ENCODE measurements at places on chromosomes 12 and 14.

- no peak for DNase-seq
Measured at GRCh38 chr12:118986050-118986449, 4.7 kb downstream of the SRRM4 start.

DNA sequence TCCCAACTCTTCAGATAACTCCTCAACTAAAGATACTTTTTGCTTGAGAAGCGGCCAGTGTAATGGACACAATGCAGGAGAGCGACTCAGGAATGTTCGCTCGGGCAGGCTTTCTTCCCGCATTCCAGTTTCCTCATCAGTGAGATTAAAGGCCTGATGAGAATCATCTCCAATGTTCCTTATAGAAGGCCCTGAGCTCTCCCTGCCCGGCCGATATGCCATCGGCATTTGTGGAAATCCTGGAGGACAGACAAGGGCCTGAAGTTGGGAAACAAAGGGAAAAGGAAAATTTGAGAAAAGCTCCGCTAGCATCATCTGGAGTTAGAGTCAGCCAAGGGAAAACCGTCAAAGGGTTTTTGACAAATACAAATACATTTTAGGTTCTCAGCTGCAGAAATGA is 38.0 kb upstream of the FOXN3 start:
- no peak for DNase-seq

DNA sequence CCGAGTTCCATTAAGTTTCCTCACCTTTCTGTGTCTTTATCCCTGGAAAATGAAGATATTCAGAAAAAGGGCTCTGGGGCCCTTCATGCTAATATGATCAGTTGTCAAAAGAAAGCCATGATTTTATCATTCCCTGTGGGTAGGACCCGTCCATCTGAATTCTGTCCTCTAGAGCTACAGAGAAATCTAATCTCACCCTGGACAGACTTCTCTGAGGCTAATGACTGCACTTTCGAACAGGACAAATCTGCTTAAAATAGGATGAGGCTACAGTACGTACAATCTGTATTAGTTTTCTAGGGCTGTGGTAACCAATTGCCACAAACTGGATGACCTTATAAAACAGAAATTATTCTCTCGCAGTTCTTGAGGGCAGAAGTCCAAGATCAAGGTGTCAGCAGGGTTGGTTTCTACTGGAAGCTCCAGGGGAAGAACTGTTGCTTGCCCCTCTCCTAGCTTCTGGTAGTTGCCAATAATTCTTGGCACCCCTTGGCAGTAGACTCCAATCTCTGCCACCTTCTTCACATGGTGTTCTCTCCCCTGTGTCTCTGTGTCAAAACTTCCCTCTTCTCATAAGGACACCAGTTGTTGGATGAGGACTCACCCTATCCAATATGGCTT is 1.3 kb downstream of the AK7 start:
- no peak for DNase-seq

GRCh38 chr12:52335598-52336262 is 14.5 kb upstream of the KRT83 start:
- DNase-seq = peak; percentile 57

DNA sequence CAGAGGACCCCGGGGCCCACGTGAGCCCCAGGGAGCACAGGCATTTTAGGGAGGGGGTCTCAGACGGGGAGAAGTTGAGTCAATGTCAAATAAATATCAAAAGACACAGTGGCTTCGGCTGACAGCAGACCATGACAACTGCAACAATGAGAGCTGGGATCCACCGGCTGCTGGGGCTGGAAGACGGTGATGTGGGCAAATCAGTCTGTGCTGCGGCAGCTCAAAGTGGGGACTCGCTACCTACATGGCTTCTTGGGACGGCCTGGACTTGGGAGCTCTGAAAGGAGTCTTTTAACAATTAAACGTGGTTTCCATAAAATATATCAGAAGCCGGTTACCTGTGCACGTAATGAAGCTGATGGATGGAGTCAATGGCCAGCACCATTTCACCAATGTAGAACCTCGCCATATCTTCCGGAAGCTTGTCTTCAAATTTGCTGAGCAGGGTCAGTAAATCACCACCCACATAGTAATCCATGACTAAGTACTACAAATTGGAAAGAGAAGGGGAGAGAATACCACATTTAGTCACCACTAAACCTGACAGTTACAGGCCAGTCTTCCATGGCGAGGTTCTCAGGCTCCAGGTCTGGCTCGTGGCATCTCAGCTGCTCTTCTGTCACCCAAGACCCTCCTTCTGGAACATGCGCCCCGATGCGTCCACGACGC is 58.0 kb downstream of the CDC42BPB start:
- DNase-seq = no peak

DNA sequence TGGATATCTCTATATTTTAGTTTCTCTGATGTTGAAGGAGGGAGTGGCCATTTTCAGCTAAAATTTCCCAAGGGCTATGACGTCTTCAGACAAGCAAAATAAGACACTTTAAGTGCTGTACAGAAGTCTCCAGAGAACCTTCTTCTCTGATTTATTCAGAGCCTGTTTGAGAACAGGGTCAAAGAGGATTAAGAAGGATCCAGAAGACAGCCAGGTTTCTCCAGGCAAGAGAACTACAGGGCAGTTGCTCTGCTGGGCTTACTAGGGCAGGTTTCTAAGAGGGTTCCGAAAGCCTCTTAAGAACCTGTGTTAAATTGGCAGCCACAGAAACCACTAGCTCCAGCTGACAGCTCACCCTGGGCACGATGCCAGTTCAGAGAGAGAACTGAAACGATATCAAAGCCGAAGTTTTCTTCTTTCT is 1.2 kb downstream of the MGP start:
- peak; percentile 78 for DNase-seq

DNA sequence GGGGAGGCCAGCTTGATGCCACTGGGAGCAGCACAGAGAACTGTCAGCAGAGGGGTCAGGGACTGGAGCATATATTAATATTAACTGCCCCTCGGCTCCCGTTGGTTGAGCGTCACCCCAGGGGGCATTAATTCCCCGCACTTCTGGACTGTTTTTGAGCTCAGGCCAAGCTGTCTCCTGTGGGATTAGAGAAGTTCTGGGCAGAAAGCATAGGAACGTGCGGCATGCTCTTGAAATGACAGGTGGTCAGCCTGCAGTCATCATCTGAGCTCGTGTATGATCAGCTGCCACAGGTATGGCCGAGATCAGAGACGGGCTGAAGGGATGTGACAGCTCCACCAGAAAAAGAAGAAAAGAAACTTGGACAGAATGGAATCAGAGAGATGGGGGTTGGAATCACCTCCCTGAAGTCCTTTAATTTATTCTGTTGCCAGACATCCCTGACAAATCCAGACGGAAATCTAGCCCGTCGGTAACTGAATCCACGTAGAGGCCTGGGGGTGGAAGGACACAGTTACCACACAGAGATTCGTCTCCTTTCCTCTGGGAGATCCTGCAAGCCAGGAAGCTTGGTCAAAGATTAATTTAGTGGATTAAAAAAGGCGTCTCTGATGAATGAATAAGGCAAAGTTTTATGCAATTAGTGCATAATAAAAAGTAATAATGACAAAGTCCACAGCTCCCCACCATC is 23.6 kb downstream of the NR1H4 start:
- no peak for DNase-seq

DNA sequence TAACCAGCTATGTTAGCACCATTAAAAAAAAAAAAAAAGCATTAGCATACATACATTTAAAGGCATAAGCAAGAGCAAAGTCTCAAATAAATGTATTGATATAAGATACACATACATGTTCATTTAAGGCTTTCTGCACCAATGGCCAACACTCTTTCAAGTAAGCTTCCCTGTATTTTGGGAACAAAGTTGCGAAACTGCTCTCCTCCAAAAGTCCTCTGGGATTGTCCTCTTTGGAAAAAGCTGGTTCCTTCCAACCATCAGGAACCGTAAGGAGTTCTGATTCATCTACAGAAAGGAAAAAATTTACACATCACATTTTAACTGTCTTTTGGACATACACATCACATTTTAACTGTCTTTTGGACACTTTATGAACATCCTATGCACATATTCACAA is 3.2 kb downstream of the KRR1 start:
- no peak for DNase-seq

DNA sequence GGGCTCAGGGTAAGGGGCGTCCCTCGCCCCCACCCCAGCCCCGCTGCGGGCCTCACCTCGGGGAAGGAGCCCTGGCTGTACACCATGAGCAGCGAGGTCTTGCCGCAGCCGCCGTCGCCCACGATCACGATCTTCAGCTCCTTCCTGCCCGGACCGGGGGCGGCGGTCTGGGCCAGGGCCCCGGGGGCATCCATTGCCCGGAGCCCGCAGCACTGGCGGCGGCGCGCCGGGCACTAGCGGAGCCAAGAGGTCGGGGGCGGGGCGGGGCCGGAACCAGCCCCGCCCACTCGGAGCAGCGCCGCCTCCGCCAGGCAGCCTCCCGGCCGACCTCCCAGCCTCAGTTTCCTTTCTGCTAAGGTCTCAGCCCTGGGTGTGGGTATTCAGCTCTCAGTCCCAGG is at the start of gene RHOF:
RHOF (minus strand) TSS at position 249 of the 398 bp plus-strand sequence; CDS start at position 194, 55 bp downstream.
- DNase-seq = no peak

DNA sequence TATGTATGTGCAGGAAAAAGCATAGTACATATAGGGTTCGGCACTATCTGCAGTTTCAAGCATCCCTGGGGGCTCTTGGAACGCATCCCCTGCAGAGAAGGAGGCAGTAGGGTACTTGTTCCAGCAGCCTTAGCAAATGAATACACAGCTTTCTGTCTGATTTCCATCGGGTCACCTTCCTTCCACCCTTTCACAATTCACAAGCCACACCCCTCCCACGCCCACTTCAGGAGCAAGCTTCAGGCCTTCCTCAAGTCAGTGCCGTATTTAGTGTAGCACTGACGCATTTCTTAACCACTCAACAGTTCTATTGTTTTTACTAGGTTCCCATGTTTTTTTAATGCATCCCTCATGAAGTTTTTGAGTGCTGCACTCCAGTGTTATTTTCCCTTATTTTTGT is 64.2 kb downstream of the CLMN start:
- no peak for DNase-seq

- no peak for DNase-seq
Measured at GRCh38 chr12:123997033-123997822, 24.2 kb downstream of the ZNF664 start.

DNA sequence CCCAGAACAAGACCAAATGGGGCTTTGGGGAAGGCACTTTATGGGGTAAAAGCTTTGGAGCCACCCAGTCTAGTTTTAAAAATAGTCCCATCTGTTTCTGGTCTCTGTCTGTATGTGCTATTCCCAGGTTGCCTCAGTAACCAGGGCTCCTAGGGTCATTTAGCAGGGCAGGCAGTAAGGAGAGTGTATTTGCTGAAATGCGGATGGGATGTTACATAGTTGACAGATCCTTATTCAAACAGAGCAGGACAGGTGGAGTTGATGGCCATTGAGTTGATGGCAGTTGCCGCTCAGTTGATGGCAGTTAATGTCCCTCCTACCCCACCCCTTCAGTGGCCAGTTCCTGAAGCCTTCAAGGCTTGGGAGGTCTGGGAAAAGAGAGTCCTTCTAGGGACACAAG is 4.6 kb downstream of the ZC3H10 start:
- no peak for DNase-seq

GRCh38 chr12:32063796-32064195 is 42.9 kb upstream of the BICD1 start:
- DNase-seq = no peak

DNA sequence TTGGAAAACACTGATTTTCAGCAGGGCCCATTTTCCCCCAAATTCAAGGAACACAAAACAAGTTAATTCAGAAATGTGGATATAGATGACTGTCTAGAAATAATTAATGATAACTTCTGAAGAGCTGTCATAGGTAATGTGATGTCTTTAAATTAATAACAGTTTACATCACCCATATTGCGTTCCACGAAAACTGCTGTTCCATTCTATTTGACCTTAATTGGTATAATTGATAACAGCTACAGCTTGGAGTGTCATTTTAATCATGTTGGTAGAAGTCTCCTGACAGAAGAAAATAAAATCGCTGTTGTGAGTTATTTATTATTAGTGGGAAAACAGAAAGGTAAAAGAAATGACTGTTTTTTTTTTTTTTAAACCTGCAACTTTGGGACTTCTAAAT is 36.3 kb upstream of the MGAT4C start:
- no peak for DNase-seq

DNA sequence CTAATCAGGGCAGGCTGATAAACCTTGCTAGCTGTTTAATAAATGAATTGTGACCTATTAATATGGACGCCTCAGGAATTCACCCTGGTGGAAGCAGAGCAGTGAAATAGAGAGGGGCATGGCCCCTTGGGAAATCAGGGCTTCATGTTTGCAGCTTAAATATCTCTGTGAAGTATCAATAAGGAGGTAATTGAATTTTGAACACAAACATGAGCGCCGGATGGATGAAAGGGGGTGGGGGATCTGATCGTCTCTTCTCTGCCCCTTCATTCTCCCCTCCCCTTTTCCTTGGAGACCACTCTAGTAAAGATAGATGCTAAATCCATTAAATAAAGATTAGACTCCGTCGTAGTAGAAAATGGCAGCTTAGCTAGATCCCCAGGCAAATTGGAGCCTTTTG is 70.5 kb downstream of the LIN52 start:
- DNase-seq = no peak

- DNase-seq = no peak
Measured at GRCh38 chr12:72547573-72547972, 275.4 kb downstream of the TRHDE start.

All from DMS 273 treated with DMSO at 0.1 percent for 48 hours (cell line).